CD8-positive, alpha-beta T cell (primary cell): ENCODE measurements at places on chromosomes 1 and 21. TPM values are rescaled to one million over a fixed set of nuclear protein-coding genes. Genes with fewer than 3 reads are reported as not detected.

The HMGCS2 gene
- total RNA-seq: not detected

DNA sequence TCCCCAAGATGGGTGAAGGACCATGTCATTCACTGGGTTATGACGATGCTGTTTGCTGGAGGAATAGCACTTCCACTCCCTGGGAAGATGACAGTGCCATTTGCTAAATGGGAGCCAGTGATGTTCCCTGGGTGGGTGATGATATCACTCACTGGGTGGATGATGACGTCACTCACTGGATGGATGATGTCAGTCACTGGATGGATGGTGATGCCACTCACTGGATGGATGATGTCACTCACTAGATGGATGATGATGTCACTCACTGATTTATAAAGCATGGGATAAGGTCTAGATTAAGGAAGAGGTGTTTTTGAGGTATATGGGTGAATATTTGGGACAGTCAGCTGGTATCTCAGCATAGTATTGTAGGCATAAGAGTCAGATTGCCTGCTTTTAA lies 457.2 kb downstream of the AJAP1 start:
- DNase-seq: no peak

- DNase-seq: no peak
Observed at GRCh38 chr1:30572192-30572591, 151.2 kb downstream of the MATN1 start.

DNA sequence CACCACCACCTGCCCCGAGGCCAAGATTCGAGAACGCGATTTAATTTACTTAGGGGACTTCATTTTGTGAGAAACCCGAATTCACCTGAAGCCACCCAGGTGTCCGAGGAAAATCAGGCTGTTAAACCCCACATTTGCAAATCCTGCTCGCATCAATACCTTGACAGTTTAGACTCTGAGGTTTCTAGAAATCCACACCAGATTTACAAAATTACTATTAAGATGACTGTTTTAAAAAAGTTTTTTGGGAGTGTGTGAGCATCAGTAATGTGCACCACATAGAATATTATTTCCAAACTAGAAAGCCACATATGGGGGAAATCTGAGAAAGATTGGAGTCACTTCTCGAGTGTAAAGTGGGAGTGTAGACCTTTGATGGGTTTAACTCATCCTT lies 685 bp downstream of the RIMKLA start:
- DNase-seq: no peak

- no peak for DNase-seq
Observed at GRCh38 chr1:9722378-9722749, 70.8 kb downstream of the PIK3CD start.

DNA sequence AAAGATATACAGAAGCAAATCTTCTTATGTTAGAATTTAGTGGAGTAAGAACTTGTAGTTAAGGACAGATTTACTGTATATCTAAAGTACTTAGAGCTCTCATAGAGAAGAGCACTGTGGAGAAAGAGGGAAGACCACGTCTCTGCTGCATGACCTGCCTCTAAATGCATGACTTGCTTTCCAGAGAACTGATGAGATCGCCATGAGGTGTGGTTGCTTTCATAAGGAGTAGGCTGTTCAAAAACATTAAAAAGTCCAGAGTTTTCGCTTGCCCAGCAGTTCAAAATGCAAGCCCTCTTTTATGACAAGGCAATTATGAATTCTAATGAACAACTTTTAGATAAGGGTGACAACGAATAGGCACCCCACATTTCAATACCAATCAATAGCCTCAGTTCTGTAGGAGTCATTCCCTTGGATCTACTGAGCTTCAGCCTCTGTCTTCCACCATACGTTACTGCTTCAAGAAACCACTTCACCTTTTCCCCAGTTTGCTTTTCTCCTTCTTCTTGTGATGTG lies 24.9 kb downstream of the SLC30A10 start:
- DNase-seq: no peak
